Right lobe of liver (tissue), 6 donors: ENCODE measurements at places on chromosomes 7 and 10. TPM values are rescaled to one million over a fixed set of nuclear protein-coding genes. Genes with fewer than 3 reads are reported as not detected.

Gene PDK4
- 75.1 TPM for total RNA-seq

Gene SEC31B
- total RNA-seq = 4.9 TPM

DNA sequence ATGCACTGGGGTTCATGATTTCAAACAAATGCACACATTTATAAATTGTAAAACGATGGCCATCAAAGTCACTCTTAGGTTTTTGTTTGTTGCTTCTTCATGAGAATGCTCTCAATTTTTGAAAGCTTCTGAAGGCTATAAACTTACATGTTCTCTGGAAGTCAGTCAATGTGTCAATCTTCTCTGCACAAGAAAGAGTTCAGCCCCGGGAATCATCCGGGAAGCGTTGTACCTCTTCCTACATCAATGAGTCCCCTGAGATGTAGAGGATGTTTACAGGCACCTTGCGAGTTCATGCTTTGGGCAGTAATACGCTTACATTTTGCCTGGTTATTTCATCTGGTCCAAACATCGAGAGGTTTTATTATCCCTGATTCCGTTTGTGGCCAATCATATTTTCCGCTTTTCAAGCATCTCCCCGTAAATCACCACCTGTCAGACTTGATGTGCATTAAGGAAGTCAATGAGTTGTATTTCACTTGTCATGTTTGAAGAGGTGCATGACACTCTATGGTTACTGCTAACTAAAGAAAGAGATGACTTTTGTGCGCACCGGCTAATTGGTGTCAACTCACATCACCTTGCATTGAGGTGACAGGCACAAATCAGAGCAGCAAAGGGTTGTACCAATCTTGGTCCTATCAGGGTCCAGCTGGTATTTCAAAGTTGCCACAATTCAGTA, 750.7 kb downstream of the SORCS3 start:
- no peaks in the 10 kb centered on the region for H3K27me3 ChIP-seq
- DNase-seq = no peak
- no peak overlapping the region for H3K27ac ChIP-seq
- H3K4me3 ChIP-seq = no peak overlapping the region
- no peaks in the 10 kb centered on the region for H3K4me1 ChIP-seq

DNA sequence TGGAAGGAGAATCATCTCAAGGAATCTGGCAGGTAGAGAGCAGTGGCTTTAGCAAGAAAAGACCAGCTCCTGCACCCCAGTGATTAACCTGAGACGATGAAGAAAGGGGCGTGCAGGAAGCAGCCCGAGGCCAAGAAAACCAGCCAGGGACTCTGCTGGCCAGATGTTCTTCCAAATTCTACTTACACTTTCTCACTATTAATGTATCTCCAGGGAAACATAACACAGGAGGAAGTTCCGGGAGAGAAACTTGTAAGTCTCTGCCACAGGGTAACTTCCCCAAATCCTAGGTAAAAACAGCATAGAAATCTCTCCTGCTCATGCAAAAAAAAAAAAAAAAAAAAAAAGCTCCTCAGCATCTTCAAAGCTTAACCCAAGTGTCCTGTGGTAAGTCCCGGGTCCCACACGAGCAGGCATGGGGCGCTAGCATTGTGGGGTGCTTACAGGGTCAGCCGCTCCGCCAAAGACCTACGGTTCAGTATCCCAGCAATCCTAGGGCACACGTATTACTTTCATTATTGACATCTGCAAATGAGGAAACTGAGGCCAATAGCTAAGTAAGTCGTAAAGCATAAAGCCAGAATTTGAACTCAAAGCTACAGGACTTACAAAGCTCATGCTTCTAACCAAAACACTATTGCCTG, 97.2 kb upstream of the GNA12 start:
- DNase-seq = no peak
- no peaks in the 10 kb centered on the region for H3K4me1 ChIP-seq
- no peaks in the 10 kb centered on the region for H3K36me3 ChIP-seq
- H3K4me3 ChIP-seq = no peak overlapping the region

DNA sequence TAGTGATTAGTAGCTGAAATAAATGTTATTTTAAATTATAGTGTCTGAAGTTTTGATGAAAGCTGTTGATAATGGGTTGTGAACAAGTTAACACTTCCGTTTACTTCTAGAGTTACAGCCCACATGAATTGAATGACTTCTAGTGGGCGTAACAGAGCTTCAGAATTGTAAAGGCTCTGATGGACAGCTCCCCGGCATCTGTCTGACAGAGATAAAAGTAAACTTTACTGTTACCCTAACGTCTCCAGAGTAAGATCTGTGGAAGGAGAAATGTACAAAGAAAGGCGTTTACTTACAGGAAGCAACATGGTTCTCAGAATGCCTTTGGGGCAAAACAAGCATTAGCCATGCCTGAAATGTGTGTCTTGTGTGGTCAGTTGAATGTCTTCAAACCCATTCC, 124.4 kb downstream of the ADARB2 start:
- H3K4me3 ChIP-seq = no peak overlapping the region
- DNase-seq = no peak
- no peaks in the 10 kb centered on the region for H3K4me1 ChIP-seq
- H3K36me3 ChIP-seq = no peaks in the 10 kb centered on the region
- no peak overlapping the region for H3K27ac ChIP-seq
